ENCODE measurements at places on chromosomes 2 and 18. TPM values are rescaled to one million over a fixed set of nuclear protein-coding genes. Genes with fewer than 3 reads are reported as not detected.

The SCN1A gene
- total RNA-seq: not detected

The MC2R gene
- not detected for total RNA-seq

The CUL3 gene
- 77.4 TPM for total RNA-seq

The STAT4 gene
- total RNA-seq: 84.4 TPM

The GAD1 gene
- total RNA-seq: 1.4 TPM

The SPP2 gene
- total RNA-seq: not detected

The MC5R gene
- not detected for total RNA-seq

The ACTR1B gene
- total RNA-seq: 62.9 TPM

The HTRA2 gene
- 41.6 TPM for total RNA-seq

The GRB14 gene
- total RNA-seq: not detected

The BMP10 gene
- not detected for total RNA-seq

The RNF125 gene
- 36.0 TPM for total RNA-seq

The TUBB8B gene
- not detected for total RNA-seq

The OBSL1 gene
- total RNA-seq: not detected

The FAM228B gene
- total RNA-seq: 8.7 TPM

The MTIF2 gene
- 22.8 TPM for total RNA-seq

The LRRFIP1 gene
- total RNA-seq: 187 TPM

The HOXD11 gene
- total RNA-seq: not detected

The GATA6 gene
- not detected for total RNA-seq

The CGREF1 gene
- 1.3 TPM for total RNA-seq

The DSG4 gene
- not detected for total RNA-seq

The TXNDC2 gene
- total RNA-seq: not detected

The ACAA2 gene
- 91.2 TPM for total RNA-seq

The STK17B gene
- total RNA-seq: 329 TPM

The SERPINB3 gene
- not detected for total RNA-seq

The SLC9A4 gene
- total RNA-seq: 0.10 TPM

The EMILIN1 gene
- 0.64 TPM for total RNA-seq

The CERKL gene
- total RNA-seq: not detected

The GKN1 gene
- total RNA-seq: not detected

The CDH19 gene
- total RNA-seq: not detected

The AKAIN1 gene
- total RNA-seq: not detected

The CTAGE1 gene
- total RNA-seq: not detected

The TMEM17 gene
- total RNA-seq: not detected

The ADAM23 gene
- 0.75 TPM for total RNA-seq

The CFC1 gene
- not detected for total RNA-seq

The MRPL33 gene
- total RNA-seq: 43.5 TPM

The NLRC4 gene
- total RNA-seq: not detected

The ZNF142 gene
- 46.8 TPM for total RNA-seq

The CKAP2L gene
- 78.1 TPM for total RNA-seq

The SKOR2 gene
- total RNA-seq: not detected

The ALLC gene
- total RNA-seq: not detected

The TTN gene
- total RNA-seq: 12.3 TPM

Measured in activated CD4-positive, alpha-beta T cell treated with anti-CD3 and anti-CD28 coated beads, Interleukin-2, amount 10 ng/mL, durations not matched to agents 7 days and 5 days (primary cell).